Fibroblast of the aortic adventitia (primary cell): ENCODE measurements at places on chromosomes 13 and 19. TPM values are rescaled to one million over a fixed set of nuclear protein-coding genes. Genes with fewer than 3 reads are reported as not detected.

CDX2 gene
- total RNA-seq, result not detected in 2 replicates

SLC5A5 gene
- total RNA-seq, result not detected in 2 replicates

GPR4 gene
- 0.16 TPM in 1 of 2 replicates, not detected in the other for total RNA-seq

GRCh38 chr13:109545931-109546330 lies 240.5 kb downstream of the IRS2 start:
- no peak for DNase-seq

- no peak for DNase-seq
Measured at GRCh38 chr13:19183676-19184075, 2.1 kb upstream of the TUBA3C start.

GRCh38 chr13:78689011-78689410 lies 30.1 kb upstream of the OBI1 start:
- peak; percentile 8 for DNase-seq

- DNase-seq, result no peak
Measured at GRCh38 chr19:11349171-11349570, 2.9 kb downstream of the CCDC159 start.

DNA sequence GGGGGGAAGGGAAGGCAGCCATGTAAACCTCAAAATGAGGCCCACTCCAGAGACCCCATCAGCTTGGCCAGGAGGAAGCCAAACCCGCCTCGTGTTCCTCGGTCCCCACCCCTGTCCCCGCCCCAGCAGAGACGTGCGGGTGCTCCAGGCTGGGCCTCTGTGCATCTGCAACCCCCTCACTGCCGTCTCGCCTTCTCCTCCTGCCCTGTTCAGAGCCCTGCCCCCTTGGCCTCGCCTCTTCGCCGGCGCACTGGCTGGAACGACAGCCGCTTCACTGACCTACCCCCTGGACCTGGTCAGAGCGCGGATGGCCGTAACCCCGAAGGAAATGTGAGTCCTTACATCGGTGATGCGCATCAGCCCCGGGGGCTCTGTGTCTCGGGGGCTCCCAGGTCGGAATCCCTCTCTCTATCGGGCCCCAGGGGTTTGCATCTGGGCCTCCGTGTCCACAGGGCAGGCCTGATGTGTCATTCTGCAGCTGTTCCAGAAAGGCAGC lies 32.2 kb downstream of the TMEM161A start:
- DNase-seq, result no peak
